Left ventricle myocardium superior (tissue), 1 donor: ENCODE measurements at places on chromosomes 12 and 14.

DNA sequence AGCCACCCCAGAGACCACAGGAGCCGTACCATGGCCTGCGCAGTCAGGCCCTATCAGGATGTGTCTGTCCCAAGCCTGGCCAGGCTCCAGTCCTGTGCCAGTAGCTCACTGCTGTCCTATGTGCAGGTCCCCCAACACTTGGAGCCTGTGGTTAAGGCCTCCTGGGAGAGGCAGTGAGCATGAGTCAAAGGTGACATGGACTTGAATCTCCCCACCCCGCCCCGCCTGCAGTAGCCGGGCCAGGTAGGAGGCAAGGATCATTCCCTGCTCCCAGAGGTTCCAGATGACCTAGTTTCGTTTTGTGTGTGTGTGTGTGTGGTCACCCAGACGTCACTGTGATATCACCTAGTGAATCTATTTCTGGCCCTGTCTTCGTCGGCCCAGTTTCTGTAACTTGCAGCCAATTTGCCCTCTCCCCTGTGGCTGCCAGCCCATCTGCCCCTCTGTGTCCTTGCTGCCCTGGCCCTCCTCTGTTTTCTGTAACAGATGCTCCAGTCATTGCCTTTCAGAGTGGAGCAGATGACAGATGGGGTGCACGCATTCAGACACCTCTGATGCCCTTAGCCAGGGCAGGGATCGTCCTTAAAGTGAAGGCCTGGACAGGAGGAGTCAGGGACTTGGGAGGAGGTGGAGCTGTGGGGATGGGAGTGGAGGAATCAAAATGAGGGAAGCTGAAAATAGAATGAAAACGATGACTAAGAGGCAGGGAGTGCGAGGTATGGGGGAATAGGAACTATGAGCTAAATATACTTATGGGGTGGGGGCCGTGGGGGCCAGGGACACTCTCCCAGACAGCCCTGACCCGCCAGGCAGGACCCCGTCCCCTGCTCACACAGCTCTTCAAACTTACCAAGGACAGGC, 37.4 kb downstream of the SLC6A12 start:
- peak; percentile 30 for DNase-seq

DNA sequence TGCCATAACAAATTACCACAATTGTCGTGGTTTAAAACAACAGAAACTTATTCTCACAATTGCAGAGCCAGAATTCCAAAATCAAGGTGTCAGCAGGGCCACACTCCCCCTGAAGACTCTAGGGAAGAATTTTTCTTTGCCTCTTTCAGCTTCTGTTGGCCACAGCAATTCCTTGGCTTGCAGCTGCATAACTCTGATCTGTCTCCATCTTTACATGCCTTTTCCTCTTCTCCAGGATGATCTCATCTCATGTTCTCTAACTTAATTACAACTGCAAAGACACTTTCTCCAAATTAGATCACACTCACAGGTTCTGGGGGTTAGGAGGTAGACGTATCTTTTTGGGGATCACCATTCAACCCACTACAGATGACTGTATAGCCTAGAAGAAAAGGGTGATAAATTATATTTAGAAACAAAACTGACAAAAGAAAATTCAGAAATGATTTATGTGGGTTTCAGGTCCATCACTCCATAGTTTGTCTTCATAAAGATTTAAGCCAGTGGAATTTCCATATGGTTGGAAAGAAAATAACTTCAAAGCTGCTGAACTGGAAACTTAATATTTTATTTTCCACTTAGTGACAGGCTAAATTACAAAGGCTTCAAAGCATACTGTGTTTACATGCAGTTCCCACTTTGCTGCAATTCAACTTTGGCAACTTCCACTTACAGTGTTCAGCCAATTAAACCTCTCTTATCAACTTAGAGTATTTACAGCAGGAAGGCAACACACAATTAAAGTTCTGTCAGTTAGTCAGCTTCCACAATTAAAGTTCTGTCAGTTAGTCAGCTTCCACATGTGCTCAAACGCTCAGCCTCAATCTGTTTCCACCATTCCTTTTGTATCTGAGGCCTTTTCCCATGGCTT, 213.3 kb downstream of the EPS8 start:
- no peak for DNase-seq

GRCh38 chr12:29797565-29798355, 14.0 kb upstream of the TMTC1 start:
- no peak for DNase-seq

- no peak for DNase-seq
These were observed 2.6 kb downstream of the BCL7A start for GRCh38 chr12:122024132-122024785.

GRCh38 chr12:130739571-130739970, 23.5 kb upstream of the RIMBP2 start:
- DNase-seq = no peak

- no peak for DNase-seq
These were observed 321.1 kb downstream of the EGLN3 start for GRCh38 chr14:33629792-33630191.

- no peak for DNase-seq
These were observed 17.3 kb upstream of the CCDC196 start for GRCh38 chr14:66468778-66469367.
